ENCODE measurements at places on chromosomes 7 and 10. TPM values are rescaled to one million over a fixed set of nuclear protein-coding genes. Genes with fewer than 3 reads are reported as not detected.
A peak's percentile ranks its signal among the peaks of the same experiment; 100 is the strongest.

- peaks cover 38% of the 10 kb centered on the region for H3K4me1 ChIP-seq
- H3K4me3 ChIP-seq, result no peak overlapping the region
- H3K27ac ChIP-seq, result peak overlapping the region; percentile 45
- no peaks in the 10 kb centered on the region for H3K36me3 ChIP-seq
- DNase-seq, result no peak
Observed at GRCh38 chr10:78740976-78741915, 327.5 kb upstream of the ZMIZ1 start.

DNA sequence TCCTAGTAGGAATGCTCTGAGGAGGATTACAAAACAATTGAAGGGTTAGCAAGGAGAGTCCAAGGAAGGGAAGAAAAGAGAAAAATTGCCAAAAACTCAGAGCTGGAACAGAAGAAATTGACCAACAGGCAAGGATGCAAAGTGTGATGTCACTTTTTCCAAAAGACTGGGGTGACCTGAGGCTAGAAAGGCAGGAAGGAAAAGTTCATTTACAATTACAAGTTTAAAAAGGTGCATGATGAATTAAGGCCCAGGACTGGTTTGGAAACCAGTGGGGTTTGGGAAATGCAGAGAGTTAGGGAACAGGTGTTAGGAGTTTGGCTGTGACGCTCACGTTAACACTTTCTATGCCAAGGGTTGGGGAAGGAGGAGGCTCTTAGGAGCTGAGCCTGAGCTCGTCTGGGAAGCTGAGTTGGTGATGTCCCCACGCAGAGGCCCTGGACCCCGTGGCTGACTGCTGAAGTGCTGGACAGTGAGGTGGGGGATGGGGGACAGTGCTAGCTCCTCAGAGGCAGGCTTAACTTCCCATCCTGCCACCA lies 92.6 kb upstream of the PODXL start:
- H3K36me3 ChIP-seq, result no peaks in the 10 kb centered on the region
- H3K4me1 ChIP-seq, result no peaks in the 10 kb centered on the region
- no peak overlapping the region for H3K27ac ChIP-seq
- no peak overlapping the region for H3K4me3 ChIP-seq
- no peaks in the 10 kb centered on the region for H3K27me3 ChIP-seq
- DNase-seq, result no peak

GRCh38 chr7:105267244-105267643 lies 121.5 kb downstream of the SRPK2 start:
- DNase-seq, result no peak
- no peak overlapping the region for H3K27ac ChIP-seq
- H3K36me3 ChIP-seq, result no peaks in the 10 kb centered on the region
- peaks cover 34% of the 10 kb centered on the region for H3K4me1 ChIP-seq

- peaks cover 13% of the 10 kb centered on the region for H3K4me1 ChIP-seq
- no peaks in the 10 kb centered on the region for H3K27me3 ChIP-seq
- DNase-seq, result peak; percentile 64
- H3K4me3 ChIP-seq, result no peak overlapping the region
- H3K36me3 ChIP-seq, result no peaks in the 10 kb centered on the region
Observed at GRCh38 chr10:114470956-114471905, 66.9 kb upstream of the AFAP1L2 start.

DNA sequence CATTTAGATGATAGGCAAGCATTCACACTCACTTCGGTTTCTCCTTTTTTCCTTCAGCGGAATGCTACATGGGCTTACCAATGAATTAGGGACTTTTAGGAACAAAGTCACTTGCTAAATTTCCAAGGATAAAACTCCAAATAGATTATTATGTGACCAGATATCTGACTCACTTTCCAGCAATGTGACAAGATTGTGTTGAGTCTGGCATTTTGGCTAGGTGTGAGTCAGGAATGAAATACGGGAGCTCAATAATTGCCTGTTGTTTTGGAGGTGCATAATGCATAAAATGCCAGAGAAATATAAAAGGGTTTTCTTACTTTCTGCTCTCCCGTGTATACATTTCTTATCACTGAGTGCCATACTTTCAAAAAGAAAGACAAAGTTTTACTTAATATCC lies 721.1 kb downstream of the KCNMA1 start:
- no peaks in the 10 kb centered on the region for H3K27me3 ChIP-seq
- no peaks in the 10 kb centered on the region for H3K36me3 ChIP-seq
- no peak for DNase-seq
- H3K4me3 ChIP-seq, result no peak overlapping the region
- no peaks in the 10 kb centered on the region for H3K4me1 ChIP-seq

Gene VENTX
- 0.06 TPM for total RNA-seq
